NCI-H1436 (cell line): ENCODE measurements at places on chromosomes 12 and 14.

GRCh38 chr14:76050797-76051392 is 65.3 kb downstream of the IFT43 start:
- DNase-seq: peak; percentile 50

DNA sequence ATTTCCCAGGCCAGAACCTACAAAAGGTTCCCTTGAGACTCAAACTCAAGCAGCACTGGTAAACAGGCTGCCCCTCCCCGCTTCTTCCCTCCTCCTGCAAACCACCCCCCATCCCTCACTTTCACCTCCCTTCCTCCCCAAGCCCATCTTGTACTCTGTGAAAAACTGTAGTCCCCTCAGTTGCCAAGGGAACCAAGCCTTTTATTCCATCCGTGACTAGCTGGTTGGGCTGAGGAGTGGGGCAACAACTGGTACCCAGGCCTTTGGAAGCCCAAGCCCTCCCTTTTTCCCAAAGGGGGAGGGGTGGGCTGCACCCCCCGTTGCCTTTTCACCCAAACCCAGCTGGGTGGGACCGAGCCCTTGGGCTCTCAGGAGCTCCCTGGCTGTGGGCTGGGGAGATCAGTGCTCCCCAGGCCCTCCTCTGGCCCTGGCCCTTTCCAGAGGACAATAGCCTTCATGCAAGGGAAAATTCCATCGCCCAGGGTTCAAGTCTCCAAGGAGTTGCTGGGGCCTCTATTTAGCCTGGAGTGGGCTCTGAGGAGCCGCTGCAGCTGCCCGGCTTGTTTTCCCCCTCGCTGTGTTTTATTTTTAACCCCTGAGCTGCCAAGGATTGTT is 61.9 kb downstream of the ZFP36L1 start:
- DNase-seq: no peak

- no peak for DNase-seq
Observed at GRCh38 chr12:21172079-21172478, 41.1 kb downstream of the SLCO1B1 start.

DNA sequence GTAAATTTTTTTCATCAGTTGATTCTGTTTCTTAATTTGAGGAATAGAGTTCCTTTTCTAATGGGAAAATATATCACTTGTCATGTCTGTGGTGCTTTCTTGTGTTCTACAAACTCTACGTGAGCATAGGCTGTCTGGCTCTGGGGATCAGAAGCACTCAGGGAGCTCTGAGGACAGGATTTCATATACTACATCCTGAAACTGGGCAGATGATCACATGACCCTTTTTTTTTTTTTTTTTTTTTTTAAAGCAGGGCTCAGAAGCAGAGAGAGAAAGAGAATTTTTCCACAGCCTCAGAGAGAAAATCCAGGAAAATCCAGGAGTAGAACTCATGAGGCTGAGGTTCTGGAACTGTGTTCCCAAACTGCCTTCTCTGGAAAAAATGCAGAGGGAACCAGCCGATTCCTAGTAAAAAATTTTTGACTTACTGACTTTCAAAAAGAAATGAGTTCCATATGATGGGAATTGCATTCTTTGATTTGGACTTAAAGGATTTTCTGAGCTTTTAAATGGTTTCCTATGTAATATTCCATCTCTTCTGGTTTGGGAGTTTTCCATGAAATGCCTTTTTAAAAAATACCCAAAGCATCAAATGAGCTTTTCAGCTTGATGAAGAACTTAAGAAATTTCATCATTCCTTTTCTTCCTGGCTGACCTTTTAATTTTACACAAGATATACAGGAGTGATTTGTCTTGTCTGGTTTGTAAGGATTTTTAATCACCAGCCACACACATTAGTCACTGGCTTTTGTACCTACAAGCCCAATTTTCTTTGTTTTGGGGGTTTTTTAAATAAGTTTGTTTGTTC is 183.1 kb upstream of the HIF1A start:
- no peak for DNase-seq

DNA sequence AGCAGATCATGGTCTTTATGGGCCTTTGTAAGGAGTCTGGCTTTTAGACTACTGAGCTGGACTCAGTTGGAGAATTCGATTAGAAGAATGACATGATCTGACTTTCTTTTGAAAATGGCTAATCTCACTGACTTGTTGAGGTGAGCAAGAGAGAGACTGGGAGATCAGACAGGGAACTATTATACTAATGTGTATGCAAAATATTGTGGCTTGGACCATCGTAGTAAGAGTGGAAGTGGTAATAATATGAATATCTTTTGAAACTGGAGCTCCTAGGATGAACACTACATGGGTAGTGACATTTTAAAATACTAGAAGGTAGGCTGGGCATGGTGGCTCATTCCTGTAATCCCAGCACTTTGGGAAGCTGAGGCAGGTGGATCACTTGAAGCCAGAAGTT is 56.2 kb upstream of the CCT2 start:
- DNase-seq: no peak

GRCh38 chr14:61104358-61104757 is 123.3 kb downstream of the SLC38A6 start:
- DNase-seq: no peak

- no peak for DNase-seq
Observed at GRCh38 chr12:116697716-116698115, 40.2 kb downstream of the SPRING1 start.

GRCh38 chr14:92538412-92538985 is 24.9 kb downstream of the RIN3 start:
- no peak for DNase-seq

GRCh38 chr14:68250927-68251768 is 431.6 kb downstream of the RAD51B start:
- DNase-seq: no peak

DNA sequence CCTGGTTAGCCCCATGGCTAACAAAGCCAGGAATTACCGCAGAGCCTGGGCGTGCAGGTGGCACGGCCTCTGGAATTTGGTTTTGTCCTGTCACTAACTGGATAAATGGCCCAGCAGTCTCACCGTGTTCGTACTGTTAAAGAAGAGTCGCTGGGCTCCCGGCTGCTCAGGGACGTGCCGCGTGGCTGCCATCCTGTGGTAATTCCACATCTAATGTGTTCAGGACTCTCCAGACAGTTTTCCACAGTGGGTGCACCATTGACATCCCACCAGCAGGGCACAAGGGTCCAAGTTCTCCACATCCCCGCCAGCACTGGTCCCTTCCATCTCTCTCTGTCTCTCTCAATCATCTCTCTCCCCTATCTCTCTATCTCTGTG is 19.6 kb downstream of the NOC4L start:
- DNase-seq: no peak

- DNase-seq: no peak
Observed at GRCh38 chr12:69630191-69630590, 19.5 kb upstream of the LRRC10 start.

- DNase-seq: peak; percentile 15
Observed at GRCh38 chr12:120903412-120904196, 554 bp downstream of the SPPL3 start.

GRCh38 chr12:96198965-96199364 is 4.8 kb downstream of the ELK3 start:
- no peak for DNase-seq

- no peak for DNase-seq
Observed at GRCh38 chr14:69473260-69473659, 11.3 kb upstream of the PLEKHD1 start.

- DNase-seq: peak; percentile 43
Observed at GRCh38 chr12:56687223-56688128, 608 bp downstream of the PTGES3 start.

DNA sequence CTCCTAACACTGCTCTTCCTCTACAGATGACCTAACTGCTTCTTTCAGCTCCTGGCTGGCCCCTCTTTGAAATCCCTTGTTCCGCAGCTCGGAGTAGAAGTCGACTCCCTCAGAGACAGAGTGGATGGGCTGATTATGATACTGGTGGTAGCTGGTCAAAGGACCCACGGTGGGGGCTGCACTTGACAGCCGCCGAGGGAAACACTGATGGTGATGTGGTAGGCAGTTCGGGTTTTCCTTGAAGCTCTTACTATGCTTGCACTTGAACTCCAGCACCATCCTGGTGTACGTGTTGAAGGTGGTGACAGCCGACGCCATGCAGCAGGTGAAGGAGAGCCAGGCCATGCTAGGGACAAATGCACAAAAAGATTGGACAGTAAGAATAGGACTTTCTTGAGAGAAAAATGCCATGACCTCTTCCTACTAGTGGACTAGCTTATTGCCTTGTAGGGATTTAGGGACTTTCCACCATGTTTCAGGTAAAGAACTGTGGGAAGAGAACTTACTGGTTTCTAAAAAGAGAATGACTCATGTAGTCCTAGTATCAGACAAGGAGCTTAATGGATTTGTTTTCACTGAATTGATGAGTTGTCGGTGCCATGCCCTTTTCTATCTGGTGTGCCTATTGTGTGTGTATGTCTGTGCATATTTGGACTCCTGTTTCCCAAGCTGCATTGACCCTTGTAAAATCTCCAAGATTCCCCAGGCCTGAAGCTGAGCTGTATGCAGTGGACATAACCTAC is 18.4 kb downstream of the GSG1 start:
- DNase-seq: no peak

DNA sequence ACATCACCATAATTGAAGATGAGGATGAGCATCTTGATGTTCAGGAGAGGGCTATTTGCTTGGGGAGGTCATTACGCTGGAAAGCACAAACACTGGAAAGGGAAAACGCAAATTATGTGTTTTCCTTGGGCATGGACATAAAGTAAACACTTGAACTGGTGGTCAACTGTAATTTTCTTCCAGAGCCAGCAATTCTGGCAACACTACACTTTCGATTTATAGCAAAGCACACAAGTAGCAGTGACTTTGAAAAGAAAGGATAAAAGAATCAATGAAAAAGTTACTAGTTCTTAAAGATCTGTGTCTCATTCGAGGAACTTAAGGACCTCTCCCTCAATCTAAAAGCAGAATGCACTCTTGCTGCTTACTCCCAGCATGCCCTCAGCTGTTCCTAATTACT is 2.2 kb downstream of the CLEC14A start:
- no peak for DNase-seq

DNA sequence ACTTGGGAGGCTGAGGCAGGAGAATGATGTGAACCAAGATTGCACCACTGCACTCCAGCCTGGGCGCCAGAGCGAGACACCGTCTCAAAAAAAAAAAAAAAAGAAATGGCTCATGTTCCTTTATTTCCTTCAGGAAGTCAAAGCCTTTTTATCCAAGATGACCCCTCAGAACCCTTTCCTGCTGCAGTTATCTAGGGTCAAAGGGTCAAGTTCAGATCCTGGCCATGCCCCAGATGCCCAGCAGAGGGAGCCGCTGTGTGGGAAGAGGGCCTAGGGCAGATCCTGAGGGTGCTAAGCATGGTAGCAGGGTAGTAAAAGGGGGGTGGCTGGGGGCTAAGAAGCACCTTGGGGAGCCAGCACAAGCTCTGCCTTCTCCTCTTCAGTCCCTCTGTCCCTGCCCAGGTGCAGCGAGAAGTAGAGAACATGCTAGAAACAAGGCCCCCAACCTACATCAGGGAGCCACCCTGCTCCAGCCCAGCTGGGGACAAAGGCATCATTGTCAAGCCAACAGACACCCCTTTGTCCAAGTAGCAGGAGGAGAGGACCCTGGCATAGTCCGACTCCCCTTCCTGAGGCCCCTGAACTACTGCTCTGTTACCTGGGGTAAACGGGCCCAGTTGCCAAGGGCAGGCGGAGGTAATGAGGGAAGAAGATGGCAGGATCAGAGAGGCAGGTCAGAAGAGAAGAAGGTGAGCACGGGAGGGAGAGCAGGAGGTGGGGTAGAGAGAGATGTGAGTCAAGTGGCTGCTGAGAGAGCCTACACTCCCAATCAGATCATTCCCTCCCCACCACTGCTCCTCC is 6.5 kb downstream of the NFE2 start:
- DNase-seq: peak; percentile 52

DNA sequence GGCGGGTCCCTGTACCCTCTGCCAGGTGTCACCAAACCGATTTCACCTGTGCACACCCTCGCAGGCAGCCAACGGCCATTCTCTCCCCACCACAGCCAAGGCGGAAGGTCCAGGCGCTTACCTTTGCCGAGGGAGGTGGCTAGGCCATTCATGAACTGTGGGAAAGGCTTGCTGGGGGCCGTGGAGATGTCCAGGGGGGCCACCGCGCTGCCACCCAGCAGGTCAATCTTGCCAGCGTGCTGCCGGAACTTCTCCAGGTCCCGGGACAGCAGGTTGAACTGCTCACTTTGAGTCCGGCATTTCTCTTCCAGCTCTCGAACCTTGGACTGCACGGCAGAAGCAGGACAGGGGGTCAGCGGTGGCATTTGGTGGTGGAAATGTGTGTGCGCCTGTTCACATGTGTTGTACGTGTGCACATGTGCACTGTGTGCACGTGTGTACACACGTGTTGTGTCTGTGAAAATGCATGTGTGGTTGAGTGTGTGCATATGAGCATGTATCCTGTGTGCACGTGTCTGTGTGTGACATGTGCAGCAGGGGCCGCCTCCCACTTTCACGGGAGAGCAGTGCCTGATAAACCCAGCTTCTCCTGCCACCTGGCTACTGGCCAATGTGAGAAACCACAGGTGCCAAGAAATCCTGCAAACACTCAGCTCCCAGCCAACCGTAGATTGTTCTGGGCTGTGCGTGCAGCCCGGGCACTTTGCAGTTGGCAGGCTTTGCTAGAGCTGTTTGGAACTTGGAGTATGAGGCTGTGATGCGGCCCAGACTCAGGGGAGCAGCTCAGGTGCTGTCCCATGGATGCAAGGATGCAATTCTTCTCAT is 118.9 kb downstream of the PIWIL1 start:
- DNase-seq: peak; percentile 31

- no peak for DNase-seq
Observed at GRCh38 chr14:69615496-69616407, 4.4 kb downstream of the SUSD6 start.

DNA sequence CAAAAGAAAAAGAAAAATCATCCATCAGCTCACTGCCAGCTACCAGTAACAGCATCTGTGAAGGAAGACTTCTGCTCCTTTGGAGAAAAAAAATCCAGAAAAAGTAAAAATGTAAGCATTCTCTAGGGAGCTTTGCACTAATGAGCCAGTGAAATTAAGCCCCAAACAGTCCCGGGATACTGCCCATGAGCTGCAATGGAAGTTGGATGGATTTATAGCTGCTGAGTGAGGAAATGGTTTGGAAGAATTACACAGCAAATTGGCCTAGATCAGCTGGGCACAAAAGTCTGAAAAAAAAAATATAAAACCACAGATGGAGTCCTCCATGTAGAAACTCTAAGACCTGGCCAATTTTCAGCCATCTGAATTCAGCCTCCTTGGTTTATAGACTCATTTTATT is 462.9 kb upstream of the USP15 start:
- DNase-seq: no peak

DNA sequence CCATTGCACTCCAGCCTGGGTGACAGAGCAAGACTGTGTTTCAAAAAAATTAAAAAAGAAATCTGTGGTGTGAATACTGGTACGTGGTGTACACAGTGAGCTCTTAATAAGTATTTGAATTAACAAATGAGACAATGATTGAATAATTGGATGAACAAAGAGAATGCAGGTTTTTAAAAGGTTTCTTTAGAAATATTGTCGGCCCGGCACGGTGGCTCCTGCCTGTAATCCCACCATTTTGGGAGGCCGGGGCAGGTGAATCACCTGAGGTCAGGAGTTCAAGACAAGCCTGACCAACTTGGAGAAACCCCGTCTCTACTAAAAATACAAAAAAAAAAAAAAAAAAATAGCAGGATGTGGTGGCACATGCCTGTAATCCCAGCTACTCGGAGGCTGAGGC is 6.6 kb downstream of the HIF1A start:
- no peak for DNase-seq
